Stimulated activated CD4-positive, alpha-beta T cell treated with anti-CD3 and anti-CD28 coated beads, Interleukin-1b, Interleukin-23, amount 100 ng/mL, for 48 hours (primary cell): ENCODE measurements at places on chromosomes 16 and 17.

- DNase-seq: no peak
These were observed 29.6 kb downstream of the NFAT5 start for GRCh38 chr16:69595127-69596036.

DNA sequence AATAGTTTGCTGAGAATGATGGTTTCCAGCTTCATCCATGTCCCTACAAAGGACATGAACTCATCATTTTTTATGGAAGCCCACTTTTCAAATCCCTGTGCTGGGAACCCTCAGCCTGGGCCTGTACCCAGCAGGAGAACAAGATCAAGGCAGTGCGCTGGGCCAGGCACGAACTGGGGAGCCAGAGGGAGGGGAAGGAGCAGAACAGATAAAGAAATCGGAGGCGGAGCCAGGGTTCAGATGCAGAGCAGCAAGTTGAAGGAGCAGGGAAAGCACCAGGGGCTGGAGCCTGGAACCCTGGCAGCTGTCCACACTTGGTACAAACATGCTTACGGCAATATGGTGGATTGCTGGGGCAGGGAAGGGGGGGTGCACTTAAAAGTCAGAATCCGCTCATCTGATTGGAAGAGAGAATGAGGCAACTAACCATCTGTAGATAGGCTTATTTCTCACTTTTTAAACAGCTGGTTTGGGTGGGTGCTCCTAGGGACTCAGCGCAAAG lies 107.5 kb downstream of the NOG start:
- DNase-seq: no peak

GRCh38 chr16:3890091-3890490 lies 9.6 kb upstream of the CREBBP start:
- no peak for DNase-seq

DNA sequence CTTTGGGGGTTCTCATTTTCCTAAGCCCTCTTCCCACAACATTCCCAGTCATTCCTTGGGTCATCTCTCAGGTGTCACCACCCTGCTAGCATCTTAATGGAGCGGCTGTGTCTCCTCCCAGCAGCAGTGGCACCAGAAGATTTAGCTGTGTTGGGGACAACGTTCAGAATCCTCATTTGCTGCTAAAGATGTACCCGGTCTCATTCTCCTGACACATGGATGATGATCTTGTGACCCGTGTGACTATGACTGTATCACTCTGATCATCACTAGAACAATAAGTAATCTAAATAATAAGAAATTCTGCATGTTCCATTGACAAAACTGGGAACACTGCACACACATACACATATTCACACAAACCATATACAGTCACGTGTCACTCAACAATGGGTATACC lies 399.9 kb upstream of the HSBP1 start:
- no peak for DNase-seq
